MCF 10A (cell line): ENCODE measurements at places on chromosomes 6 and 20.

GRCh38 chr6:105886066-105886813 lies 199.9 kb upstream of the PRDM1 start:
- DNase-seq = no peak

- DNase-seq = no peak
Observed at GRCh38 chr6:154210678-154211077, 145.9 kb downstream of the IPCEF1 start.

DNA sequence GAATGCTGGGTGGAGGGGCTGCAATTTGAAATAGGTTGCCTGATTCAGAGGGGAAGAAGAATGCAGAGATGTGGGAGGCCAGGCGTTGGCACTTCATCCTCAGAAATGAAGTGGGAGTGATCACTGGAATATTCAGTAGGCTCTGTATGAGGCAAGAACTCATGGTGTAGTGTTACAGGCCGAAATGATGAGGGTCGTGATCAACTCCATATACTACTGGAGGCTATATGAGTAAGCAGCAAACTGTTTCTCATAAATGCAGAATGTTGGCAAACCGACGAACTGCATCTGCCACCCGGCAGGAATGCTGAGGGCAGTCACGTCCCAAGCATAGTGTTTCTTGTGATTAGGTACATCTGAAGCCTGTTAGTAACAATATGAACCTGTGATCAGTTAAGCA lies 12.7 kb downstream of the KCNS1 start:
- peak; percentile 83 for DNase-seq

DNA sequence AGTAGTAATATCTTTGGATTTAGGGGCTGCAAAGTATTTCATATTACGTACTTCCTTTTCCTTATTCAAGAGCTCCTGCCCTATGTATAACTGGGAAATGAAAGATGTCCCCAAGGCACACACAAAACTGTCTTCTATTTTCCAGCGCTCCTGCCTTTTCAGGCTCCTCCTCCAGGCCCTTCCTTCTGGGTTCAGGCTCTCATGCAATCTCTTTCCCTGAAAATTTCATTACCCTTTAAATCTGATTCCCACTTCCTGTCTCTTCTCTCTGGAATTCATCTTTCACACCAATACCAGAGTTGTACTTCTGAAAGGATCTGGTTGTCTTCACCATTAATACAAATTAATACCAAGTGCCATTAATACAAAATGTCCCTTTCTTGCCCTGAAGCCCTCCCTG lies 181.6 kb downstream of the UTRN start:
- DNase-seq = no peak

DNA sequence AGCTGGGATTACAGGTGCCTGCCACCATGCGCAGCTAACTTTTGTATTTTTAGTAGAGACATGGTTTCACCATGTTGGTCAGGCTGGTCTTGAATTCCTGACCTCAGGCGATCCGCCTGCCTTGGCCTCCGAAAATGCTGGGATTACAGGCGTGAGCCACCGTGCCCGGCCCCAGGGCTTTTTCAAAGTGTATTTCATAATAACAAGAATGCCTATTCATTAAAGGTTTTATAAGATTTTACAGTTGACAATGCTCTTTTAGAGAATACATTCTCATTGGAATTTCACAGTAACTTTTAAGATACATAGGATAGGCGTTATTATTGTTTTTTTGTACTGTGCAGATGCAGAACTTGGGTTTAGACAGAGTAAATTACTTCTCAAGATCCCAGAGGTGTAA lies 52.6 kb upstream of the PTPRK start:
- no peak for DNase-seq

DNA sequence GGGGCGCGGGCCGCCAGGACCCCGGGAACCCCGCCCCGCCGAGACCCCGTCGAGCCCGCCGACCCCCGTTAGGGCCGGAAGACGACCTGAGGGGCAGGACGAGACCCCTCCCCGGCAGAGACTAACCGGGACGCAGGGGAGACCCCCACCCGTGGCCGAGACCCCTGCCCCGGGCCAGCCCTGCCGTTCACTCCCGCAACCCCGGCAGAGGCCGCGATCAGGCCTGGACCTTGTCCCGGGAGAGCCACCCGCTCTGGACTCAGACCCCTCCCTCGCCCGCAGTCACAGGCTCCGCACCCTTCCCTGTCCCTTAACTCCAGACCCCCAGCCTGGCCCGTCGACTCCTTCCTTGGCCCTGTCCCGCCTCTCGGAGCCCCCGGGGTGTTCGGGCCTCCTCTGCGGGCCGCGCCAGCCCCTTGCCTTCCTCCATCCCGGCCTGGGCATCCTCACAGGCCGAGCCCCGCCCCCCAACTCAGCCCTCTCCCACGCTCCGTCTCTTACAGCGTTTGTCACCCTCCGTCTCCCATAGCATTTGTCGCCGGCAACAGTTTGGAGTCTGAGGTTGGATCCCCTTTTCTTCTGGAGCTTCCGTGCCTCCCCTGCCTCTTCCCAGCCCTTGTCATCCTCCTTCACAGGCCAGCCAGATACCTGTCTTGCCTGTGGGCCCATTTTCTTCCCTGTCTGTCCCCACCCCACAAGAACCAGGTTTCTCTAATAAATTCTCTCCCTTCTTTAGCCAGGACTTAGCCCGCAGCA lies 569 bp downstream of the TCEA2 start:
- DNase-seq = no peak

DNA sequence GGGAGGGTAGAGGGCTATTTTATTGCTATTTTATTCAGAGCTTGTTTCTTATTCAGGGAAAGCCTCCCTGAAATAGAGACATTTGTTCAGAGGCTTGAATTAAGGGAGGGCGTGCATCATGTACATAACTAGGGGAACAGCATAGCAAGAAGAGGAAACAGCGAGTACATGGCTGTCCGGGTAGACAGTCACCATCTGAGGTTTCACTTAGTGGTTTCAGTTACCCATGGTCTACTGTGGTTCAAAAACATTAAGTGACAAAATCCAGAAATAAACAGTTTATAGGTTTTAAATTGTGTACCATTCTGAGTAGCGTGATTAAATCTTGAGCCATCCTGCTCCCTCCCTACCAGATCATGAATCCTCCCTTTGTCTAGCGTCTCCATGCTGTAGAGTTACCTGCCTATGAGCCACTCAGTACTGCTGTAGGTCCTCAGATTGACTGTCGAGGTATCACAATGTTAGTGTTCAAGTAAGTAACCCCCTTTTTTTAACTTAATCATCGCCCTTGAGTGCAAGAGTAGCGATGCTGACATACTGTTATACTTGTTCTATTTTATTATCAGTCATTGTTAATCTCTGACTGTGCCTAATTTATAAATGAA lies 791.5 kb downstream of the TFAP2A start:
- no peak for DNase-seq

- peak; percentile 70 for DNase-seq
Observed at GRCh38 chr6:165574220-165575157, 88.6 kb downstream of the PDE10A start.

DNA sequence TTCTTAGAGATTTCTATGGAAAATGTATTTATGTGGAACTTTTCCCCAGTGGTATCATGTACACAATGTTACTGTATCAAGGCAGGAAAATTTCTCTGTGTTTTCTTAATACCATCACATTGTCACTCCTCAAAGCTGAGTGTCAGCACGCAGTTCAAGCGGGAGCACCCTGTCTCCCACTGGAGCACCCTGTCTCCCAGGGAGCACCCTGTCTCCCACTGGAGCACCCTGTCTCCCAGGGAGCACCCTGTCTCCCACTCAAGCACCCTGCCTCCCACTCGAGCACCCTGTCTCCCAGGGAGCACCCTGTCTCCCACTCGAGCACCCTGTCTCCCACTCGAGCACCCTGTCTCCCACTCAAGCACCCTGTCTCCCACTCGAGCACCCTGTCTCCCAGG lies 51.3 kb downstream of the PSMG4 start:
- no peak for DNase-seq

DNA sequence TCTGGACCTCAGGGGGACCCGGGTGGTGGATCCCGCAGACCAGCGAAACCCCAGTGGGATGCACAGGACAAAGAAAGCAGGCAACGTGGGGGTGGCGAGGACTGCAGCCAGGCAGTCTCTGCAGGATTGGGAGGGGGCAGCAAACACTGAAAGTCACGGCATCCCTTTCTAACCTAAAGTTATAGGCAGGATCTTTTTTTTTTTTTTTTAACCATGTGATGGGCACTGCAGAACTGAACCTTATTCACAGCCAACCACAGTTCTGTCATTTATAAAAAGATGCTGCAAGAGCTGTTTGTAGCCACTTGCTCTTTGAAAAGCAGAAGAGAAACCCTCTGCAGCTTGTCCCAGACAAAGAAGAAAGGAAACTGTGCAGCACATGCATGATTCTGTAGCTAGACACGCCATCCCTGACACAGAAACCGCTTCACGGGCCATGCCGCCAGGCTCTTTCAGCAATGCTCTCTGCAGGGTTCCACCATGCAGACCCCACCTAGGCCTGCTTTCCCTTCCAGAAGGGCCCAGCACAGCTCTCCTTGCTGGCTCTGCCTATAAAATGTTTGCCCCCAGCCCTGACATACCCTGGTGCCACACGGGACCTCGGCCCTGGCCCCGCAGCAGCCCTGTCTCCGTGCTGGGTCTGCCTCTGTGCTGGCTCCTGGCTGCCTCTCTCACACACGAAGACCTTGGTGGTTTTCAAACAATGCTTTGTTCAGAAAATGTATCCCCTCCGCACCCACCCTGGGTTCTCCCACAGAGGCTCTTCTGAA lies 70.8 kb downstream of the PYGB start:
- no peak for DNase-seq

GRCh38 chr6:17220040-17220910 lies 60.9 kb upstream of the RBM24 start:
- no peak for DNase-seq

DNA sequence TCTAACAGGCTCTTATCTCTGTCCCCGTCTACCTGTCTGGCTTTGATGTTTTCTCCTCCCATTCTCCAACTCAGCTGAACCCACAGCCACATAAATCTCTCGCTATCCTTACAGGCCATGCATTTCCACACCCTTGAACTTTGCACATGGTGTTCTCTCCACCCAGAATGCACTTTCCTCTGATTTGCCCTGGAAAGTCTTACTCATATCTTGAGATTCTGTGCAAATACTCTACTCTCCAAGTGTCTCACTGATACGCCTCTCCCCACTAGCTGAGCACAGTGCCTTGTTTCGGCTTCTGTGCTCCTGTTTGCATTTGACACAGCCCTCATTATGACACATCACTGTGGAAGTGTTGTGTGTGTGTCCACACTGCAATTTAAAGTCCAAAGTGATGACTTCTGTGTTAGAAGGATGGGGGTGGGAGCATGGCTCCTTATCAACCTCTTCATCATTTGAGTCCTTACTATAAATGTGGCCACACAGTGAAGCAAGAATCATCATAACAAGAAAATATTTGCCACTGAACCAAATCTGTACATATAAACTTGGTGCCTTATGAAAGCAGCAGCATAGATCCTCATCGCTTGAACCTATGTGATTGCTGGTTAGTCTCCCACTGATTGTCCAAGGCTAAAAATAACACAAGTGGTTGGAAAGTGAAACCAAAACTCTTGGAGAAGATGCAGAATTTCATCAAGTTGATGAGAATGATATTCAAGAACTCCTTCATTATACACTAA lies 5.5 kb upstream of the PRELID3B start:
- no peak for DNase-seq

DNA sequence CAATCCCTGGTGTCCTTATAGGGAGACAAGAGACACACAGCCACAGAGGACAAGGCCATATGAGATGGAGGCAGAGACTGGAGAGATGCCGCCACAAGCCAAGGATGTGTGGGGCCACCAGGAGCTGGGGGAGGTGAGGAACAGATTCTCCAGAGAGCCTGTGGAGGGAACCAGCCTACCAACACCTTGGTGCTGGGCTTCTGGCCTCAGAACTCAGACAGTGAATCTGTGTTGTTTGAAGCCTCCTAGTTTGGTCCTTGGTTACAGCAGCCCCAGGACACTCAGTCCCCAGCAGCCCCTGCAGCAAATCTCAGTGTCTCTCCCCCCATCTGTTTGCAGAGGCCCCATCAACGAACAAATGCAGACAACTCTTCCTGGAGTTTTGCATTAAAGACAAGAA lies 73.2 kb upstream of the BHLHE23 start:
- no peak for DNase-seq

DNA sequence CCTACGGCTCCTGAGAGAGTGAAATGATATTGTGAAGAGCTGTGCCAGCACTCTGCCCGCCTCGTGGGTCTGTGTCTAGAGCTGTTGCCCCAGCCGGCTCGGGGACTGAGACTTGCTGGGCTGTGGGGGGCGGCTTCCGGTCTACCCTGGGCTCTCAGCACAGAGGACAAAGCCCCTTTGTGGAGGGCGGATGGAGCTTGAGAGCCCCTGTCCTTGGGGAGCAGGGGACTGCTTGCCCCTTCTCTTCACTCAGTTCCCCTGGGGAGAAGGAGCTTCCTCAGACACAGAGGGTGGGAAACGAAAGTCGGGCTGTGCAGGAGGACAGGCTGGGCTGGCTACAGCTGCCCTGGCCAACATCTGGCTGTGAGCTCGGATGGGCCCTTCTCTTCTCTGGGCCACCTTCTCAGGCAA lies 11.0 kb downstream of the SRC start:
- DNase-seq = no peak

DNA sequence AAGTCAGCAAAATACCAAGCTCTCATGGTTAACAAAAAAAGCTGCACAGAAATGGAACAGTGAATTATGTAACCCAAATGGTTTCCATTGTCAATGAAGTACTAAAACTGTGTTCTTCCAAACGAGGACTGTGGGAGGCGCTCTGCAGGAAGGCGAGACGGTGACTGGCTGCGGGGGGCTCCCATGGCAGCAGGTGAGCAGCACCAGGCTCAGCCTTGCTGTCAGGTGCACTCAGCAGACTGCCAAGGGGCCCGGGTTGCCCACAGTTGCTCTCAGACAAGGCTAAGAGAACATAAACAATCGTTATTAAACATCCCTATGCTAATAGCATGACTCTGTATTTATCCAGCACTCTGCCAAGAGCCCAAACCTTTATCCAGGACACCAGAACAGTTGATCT lies 630.3 kb upstream of the ARID1B start:
- DNase-seq = no peak

- DNase-seq = peak; percentile 60
Observed at GRCh38 chr6:4637691-4638433, 138.3 kb upstream of the CDYL start.

- DNase-seq = peak; percentile 74
Observed at GRCh38 chr6:48765352-48765961, 654.5 kb upstream of the PTCHD4 start.

DNA sequence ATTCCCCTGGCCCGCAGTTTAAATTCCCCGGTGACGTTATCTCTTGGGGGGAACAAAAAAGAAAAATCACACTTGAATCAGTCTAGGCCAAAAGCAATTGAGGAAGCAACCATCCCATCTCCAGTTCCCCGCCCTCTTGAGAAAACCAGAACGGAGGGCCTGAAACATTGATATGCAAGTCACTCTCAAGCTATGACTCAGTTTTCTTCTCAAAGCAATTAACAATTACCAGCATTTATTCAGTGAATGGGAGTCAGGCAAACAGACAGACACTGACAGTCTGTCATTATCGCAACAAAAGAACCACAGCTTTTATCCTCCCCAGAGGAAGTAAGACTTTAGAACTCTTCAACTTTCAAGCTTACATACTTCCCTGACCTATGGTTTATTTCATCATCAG lies 100.9 kb downstream of the OPRM1 start:
- no peak for DNase-seq
